ENCODE measurements at places on chromosomes 13 and 19.

DNA sequence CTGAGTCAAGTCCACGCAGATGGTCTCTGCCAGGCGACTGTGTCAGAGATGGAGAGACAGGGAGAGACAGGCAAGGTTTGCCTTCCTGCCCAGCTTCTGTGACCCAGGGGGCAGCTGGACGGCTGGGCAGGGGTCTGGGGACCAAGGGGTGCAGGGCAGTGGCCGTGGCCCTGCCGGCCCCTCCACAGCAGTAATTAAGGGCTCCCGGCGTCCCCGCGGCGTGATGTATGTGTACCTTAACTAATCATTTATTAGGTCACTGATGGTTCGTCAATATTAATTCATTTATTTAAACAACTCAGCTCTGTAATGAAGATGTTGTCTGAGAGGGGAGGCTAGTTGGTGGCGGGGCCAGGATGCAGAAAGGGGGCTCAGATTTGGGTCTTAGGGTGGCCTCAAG, 28.6 kb upstream of the TCF3 start:
- no peak for DNase-seq

- DNase-seq = no peak
Measured at GRCh38 chr19:50501568-50502475, 9.2 kb downstream of the JOSD2 start.

GRCh38 chr19:15180451-15181390, 20.1 kb downstream of the NOTCH3 start:
- DNase-seq = peak; percentile 71

GRCh38 chr13:41577436-41577835, 120.1 kb downstream of the RGCC start:
- no peak for DNase-seq

GRCh38 chr19:40640744-40641143, 39.6 kb downstream of the LTBP4 start:
- DNase-seq = no peak

- no peak for DNase-seq
Measured at GRCh38 chr19:56477429-56478338, 539 bp upstream of the ZNF667 start.

DNA sequence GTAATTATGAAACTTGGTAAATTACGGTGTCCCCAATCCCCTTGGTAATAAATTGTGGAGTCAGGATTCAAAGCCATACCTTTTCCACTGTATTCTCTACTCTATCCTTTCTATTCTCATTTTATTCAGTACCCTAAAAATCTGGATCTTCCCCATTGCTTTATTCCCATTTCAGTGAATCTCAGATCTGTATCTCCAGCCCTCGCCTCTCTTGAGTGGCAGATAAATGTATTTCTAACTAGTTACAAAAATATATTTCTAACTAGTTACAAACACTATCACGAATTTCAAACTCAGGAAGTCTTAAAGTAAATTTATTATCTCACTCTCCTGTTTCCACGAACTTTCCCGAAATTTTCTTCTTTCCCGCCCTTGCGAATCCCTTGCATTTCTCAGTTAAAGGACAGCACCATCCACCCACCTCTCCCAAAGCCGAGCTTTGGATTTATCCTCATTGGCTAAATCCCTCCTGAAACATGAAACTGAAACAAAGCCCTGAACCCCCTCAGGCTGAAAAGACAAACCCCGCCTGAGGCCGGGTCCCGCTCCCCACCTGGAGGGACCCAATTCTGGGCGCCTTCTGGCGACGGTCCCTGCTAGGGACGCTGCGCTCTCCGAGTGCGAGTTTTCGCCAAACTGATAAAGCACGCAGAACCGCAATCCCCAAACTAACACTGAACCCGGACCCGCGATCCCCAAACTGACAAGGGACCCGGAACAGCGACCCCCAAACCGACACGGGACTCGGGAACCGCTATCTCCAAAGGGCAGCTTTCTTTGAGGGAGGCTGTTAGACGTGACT, 164.3 kb upstream of the PABPC3 start:
- no peak for DNase-seq

GRCh38 chr13:58583966-58584365, 952.4 kb downstream of the PCDH17 start:
- DNase-seq = no peak

GRCh38 chr19:16829822-16830289, 658 bp downstream of the SIN3B start:
- DNase-seq = no peak

- no peak for DNase-seq
Measured at GRCh38 chr19:2254064-2254872, 1.9 kb downstream of the JSRP1 start.

DNA sequence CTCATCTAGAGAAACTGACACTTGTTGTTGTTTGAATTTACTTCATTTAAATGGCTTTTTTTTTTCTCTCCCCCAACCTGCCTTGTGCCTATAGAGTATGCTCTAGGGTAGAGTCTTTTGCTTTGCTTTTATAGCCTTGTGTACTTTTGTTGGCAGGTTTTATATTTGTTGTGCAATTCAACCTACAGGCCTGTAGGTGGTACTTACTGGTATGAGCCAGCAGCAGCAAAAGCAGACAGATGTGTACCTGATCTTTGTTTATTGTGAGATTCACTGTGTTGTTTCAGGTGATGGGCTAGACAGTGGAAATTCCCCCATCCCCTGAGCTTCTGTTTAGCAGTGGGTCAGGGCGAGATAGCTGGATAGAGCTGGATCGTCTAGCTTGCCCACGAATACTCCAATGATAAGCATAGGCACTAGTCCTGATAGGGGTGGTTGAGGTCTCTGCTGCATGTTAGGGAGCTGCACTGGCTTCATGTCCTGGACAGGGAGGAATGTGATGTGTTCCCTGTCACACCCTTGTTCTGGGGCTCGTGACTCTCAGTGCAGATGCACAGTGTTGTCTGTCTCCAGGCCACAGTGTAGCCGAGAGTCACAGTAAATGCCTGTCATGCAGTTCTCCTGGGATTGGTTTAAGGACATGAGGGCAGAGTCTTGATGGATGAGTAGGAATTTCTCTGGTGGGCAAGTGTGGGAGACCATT, 21.3 kb downstream of the DNAJC3 start:
- DNase-seq = peak; percentile 42

DNA sequence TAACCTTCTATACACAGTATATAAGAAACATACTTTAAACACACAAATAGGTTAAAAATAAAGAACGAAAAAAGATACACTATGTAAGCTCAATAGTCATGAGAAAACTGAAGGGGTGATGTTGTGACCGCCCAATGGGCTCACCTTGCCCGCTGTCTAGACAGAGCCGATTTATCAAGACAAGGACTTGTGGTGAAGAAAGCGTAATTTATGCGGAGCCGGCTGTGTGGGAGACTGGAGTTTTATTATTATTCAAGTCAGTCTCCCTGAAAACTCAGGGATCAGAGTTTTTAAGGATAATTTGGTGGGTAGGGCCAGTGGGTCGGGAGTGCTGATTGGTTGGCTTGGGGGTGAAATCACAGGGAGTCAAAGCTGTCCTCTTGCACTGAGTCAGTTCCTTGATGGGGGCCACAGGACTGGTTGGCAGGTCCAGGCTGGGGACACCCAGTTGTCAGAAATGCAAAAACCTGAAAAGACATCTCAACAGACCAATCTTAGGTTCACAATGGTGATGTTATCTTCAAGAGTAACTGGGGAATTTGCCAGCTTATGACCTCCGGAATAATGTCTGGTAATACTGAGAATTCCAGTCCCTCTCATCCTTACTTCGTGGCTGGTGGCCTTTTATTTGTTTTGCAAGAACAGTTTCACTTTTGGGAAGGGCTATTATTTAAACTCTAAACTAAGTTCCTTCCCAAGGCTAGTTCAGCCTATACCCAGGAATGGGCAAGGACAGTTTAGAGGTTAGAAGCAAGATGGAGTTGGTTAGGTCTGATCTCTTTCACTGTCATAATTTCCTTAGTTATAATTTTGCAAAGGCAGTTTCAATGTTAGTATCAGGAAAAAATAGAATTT, 96.6 kb downstream of the UBL3 start:
- no peak for DNase-seq

- DNase-seq = no peak
Measured at GRCh38 chr19:40954573-40954972, 36.5 kb upstream of the CYP2B6 start.

DNA sequence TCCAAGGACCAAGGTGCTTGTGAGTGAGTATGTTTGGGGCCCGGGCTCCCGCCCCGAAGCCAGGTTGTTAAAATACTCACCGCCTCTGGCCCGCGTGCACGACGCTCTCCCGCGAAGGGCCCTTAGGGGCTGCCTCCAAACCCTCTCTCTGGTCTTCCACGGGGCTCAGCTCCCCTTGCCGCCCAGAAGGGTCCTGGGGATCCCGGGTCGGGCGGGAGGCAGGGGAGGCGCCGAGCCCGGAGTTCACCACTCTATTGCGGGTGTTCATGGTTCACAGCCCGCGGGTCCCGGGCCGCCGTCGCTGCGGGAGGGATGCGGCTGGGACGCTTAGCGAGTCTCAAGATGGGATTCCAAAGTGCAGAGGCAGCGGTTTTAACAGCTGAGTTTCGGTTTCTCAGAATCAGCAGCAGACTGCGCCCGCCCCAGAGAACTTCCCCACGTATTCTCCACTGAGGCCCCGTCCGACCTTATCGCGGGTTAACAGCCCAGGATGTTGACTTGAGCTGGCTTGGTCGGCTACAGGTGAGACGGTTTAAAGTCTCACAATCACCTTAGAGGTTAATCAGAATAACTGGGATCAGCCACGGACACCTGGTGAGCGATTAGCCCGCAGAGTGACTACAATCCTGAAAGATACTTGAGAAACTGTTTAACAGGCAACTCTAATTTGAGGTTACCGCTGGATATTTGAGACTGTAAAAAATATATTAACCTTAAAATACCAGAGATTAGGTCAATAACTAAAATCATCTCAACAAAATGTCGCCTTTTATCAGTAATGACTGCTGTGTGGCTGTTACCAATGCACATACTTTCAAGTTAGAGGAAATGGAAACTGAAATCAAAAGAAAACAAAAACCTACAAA, at the start of gene EPSTI1:
Gene EPSTI1 (minus strand): TSS at position 344 of the 866 bp plus-strand sequence. CDS start 76 bp downstream, at position 268.
- no peak for DNase-seq

GRCh38 chr13:61410669-61411297, 4.9 kb downstream of the PCDH20 start:
- peak; percentile 56 for DNase-seq

DNA sequence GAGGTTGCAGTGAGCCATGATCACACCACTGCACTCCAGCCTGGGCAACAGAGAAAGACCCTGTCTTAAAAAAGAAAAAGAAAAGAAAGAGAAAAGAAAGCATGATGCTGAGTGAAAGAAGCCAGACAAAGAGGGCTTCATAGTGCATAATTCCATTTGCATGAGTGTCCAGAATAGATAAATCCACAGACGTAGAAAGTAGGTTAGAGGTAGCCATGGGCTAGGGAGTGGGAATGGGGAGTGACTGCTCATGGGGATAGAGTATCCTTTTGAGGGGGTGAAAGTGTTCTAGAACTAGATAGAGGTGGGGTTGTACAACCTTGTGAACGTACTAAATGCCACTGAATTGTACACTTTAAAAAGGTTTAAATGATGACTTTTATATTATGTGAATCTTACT, 7.6 kb upstream of the OR1I1 start:
- no peak for DNase-seq

DNA sequence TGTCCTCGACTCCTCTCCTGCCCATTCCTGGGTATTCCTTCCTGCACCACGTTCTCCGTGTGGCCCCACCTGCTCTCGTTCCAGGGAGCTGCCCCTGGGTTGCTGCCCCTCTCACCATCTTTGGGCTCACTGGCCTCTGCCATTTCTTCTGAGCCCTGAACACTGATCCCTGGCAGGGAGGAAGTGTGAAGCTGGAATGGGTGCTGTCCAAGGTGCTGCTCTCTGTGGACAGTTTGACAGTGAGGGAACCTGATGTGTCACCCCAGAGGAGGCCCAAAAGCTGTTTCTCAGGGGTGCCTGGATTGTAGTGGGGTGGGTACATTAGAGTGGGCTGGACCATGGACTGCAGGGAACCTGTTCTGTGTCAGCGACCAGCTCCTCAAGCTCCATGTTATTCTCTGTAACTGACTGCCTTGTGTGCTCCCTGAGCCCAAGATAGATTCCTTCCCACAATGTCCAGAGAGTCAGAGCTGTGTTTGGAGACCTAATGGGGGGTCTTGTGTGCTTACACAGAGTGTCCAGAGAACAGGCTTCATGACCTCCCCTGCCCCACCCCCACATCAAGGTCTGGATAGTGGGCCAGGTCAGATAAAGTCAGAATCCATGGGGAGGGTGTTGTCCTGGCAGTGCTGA, 7.2 kb upstream of the CEACAM8 start:
- DNase-seq = no peak

DNA sequence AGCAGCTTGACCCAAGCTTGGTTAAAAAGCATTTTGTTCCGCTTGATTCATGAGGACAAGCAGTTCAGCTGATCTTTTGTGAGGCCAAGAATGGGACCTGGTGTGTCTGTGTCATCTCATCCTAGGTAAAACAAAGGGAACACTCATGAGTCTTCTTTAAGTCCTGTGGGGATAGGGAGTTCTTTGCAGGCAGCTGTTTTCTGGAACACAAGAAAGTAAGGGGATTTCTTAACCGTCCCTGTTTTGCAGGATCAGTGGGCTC, 134.5 kb upstream of the TMTC4 start:
- no peak for DNase-seq

- peak; percentile 37 for DNase-seq
Measured at GRCh38 chr19:10872546-10873107, 1.3 kb downstream of the CARM1 start.

- no peak for DNase-seq
Measured at GRCh38 chr19:58304748-58305064, 471 bp upstream of the ERVK3-1 start.

GRCh38 chr19:55376241-55376933, at the start of gene TMEM190:
Gene TMEM190, plus strand, starts transcription at chr19:55376826. Its CDS starts 28 bp downstream, at chr19:55376854.
- peak; percentile 66 for DNase-seq

GRCh38 chr19:39246951-39247669, 1.5 kb downstream of the IFNL4 start:
- peak; percentile 16 for DNase-seq

DNA sequence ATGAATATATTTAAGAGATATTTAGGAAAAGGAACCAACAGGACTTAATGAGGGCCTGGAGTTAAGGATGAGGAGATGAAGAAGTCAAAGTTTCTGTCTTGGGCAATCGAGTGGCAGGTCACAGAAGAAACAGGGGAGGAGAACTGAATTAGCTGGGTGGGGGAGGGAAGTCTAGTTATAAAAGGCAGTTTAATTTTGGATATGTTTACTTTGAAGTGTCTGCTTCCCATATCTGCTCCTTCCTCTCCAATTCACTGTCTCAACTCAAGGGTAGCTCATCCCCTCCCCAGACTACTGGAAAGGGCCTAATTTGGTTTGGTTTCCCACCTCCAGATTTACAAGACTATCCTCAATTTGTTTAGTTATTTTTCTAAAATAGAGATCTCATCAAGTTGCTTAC, 195.9 kb downstream of the VWA8 start:
- no peak for DNase-seq
